ENCODE measurements at places on chromosomes 11 and 22. TPM values are rescaled to one million over a fixed set of nuclear protein-coding genes. Genes with fewer than 3 reads are reported as not detected.

The ACER3 gene
- 12.4 TPM for total RNA-seq

The RIBC2 gene
- total RNA-seq = not detected

The MEN1 gene
- total RNA-seq = 8.3 TPM

The DUSP8 gene
- total RNA-seq = 0.26 TPM

The OR5P2 gene
- total RNA-seq = not detected

The HTR3B gene
- total RNA-seq = not detected

The AHNAK gene
- 607 TPM for total RNA-seq

The MMP11 gene
- 0.53 TPM for total RNA-seq

- DNase-seq = no peak
Measured at GRCh38 chr11:125257190-125257579, 92.6 kb downstream of the PKNOX2 start.

GRCh38 chr11:78251083-78251775 is 62.5 kb downstream of the USP35 start:
- no peak for DNase-seq

- DNase-seq = no peak
Measured at GRCh38 chr11:110564676-110565356, 135.1 kb downstream of the FDX1 start.

GRCh38 chr11:46554213-46555147 is 39.3 kb downstream of the AMBRA1 start:
- DNase-seq = peak; percentile 93

GRCh38 chr22:49015459-49015858 is 812.2 kb downstream of the BRD1 start:
- no peak for DNase-seq

- no peak for DNase-seq
Measured at GRCh38 chr11:66265531-66266377, 2.7 kb upstream of the RAB1B start.

DNA sequence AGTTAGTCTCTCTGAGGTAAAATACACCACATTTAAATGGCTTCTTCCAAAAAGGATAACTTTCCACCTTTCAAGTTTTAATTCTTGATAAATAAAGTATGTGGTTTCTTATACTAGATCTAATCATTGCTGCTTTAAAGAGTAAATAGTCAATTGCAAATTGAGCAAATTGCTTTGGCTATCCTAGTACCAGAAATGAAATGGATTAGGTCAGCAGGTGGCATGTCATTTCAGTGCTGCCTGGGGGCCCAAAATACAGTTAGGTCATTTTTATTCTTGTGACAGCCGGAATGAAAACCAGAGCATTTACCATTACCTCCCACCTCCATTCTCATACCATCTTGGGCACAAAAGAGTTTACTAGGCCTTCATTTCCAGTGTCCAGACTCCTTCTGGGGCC is 70.2 kb downstream of the PHF21A start:
- no peak for DNase-seq

DNA sequence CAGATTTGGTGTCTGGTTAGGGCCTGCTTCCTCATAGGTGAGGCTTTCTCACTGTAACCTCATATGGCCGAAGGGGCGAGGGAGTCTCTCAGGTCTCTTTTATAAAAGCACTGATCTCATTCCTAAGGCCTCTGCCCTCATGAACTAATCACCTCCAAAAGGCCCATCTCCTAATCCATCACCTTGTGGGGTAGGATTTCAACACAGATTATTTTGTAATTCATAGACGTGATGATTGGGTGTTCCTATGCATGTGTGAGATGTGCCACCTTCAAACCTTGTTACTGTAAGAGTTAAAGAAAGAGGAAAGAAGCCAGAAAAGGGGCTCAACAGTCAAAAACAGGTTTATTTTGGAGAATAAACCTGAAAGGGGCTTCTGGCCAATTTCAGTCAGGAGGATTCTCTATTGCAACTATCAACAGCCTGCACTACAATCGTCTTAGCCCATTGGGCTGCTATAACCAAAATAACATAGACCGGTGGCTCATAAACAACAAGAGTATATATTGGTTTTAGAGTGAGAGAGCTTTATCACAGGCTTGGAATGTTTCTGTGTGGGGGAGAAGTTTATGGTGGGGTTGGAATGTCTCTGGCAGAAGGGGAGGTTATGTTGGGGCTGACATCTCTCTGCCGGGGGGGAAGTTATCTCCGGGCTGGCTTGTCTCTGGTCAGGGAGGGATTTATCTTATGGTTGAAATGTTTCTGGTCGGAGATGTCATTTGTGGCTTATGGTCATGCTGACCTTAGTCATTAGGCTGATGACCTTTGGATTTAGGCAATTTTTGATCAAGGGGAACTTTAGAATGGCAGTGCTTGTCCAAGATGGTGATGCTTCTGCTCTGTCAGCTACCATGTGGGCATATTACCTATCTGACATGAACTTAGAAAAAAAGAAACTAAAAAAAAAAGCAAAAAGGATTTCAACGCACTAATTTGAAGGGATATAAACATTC is 35.1 kb downstream of the CSF2RB start:
- DNase-seq = no peak

GRCh38 chr11:69915501-69916250 is 96.5 kb upstream of the FGF3 start:
- peak; percentile 22 for DNase-seq

DNA sequence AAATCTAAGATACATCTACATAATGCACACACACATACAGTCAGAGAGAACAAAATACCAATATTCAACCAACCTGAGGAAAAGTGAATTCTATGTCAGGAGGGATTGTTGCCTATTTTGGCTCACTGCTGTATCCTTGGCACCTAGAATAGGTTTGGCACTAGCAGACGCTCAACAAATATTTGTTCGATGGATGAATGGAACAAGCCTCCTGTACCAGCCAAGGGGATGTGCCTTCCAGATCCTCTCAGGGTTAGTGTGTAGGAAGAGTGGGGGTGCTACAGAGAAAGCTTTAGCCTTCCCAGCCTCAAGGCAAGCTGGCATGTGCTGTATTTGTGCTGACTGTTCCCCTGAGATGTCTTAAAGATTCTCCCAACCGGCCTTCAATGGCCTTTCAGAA is 23.3 kb upstream of the POU2AF1 start:
- no peak for DNase-seq

- peak; percentile 35 for DNase-seq
Measured at GRCh38 chr11:69337211-69337721, 43.3 kb downstream of the MYEOV start.

DNA sequence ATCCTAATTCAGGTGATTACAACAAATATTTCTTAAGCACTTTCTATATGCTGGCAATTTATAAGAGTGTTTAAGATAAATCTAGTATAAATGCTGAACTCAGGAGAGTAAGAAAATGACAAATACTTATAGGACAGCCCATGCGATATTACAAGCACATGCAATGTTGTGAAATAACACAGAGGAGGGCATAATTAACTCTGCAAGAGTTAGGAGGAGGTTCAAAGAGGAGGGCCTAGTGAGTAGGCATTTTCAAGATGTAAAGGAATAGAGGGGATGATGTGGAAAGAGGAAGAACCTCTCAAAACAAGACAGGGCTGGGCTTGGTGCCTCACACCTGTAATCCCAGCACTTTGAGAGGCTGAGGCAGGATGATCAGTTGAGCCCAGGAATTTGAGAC is 37.1 kb upstream of the IL17RA start:
- no peak for DNase-seq

DNA sequence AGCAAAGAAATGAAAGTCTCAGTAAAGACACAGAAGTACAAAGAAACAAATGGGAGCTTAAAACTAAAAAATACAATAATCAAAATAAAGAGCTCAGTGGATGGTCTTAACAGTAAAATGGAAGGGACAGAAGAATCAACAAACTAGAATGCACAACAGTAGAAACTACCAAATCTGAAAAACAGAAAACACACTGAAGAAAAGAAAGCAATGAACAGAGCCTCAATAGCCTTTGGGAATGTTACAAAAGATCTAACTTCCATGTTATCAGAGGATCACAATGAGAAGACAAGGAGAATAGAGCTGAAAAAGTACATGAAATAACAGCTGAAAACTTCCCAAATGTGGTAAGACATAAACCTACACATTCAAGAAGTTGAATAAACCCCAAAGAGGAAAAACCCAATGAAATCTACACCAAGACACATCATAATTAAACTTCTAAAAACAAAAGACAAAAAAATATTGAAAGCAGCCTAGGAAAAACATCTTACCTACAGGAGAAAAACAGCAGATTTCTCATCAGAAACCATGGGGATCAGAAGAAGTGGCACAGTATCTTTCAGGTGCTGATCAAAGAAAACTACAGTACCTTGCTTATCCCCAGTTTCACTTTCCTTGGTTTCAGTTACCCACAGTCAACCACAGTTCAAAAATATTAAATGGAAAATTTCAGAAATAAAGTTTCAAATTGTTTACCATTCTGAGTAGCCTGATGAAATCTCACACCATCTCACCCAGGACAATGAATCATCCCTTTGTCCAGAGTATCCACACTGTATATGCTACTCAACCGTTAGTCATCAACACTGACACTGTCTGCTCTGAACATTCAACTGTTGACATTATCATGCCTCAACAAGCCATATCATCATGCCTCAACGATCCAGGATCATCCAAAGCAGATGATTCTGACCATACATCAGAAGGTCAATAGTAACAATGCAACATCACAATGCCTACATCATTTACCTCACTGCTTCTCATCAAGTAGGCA is 22.2 kb downstream of the RRAS2 start:
- peak; percentile 100 for DNase-seq

GRCh38 chr11:47352556-47352955 is at the start of gene MYBPC3:
Gene MYBPC3, minus strand, starts transcription at chr11:47352702. Its CDS starts 55 bp downstream, at chr11:47352647.
- no peak for DNase-seq

DNA sequence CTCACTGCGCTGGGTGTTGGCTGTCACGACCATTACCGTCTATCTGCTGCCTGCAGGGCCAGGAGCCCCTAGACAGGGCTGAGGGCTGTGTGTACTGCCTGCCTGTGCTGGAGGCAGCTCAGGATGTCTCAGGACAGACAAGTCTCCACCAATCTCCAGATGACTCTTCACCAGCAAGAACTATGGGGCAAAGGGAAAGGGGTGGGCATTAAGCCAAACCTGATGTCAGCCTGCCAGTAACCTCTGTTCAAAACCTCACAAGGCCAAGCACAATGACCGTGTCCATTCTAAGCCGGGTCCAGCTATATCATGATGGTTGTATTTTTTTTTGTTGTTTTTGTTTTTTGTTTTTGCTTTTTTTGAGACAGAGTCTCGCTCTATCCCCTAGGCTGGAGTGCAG is 31.6 kb downstream of the MAFF start:
- DNase-seq = peak; percentile 58

- DNase-seq = peak; percentile 46
Measured at GRCh38 chr11:64356498-64357411, 2.2 kb upstream of the RPS6KA4 start.

- DNase-seq = no peak
Measured at GRCh38 chr11:92154611-92155010, 70.0 kb upstream of the FAT3 start.

DNA sequence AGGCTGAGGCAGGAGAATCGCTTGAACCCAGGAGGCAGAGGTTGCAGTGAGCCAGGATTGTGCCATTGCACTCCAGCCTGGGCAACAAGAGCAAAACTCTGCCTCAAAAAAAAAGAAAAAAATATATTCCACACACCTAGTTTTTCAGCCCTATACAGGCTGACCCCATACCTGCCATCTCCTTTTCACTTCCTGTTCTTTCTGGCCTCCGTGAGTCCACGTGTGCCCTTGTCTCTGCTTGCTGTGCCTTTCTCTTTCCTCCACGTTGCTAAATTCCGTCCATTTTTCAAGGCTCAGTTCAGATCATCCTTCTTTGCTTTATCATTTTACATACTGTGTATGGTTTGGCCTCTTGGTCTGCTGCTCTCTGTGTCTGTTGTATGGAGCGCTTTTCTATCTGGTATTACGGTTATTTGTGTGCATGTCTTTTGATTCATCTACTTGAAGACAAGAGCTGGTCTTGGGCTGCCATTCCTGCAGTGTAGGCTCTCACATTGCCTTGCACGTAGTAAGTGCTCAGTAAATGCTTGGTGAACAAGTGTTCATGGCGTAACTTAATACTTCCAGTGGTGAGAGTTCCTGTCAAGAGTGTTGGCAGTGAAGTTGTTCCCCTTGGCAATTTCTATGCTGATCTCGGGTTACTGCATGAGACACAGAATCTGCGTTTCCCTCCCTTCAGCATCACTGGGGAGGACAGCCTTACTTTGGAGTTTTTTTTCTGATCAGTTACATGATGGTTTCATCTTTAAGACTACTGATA is 57.5 kb downstream of the PTPRJ start:
- no peak for DNase-seq

- DNase-seq = peak; percentile 95
Measured at GRCh38 chr11:67354075-67355022, 1.0 kb upstream of the POLD4 start.

- peak; percentile 62 for DNase-seq
Measured at GRCh38 chr11:112113539-112114457, 27.1 kb downstream of the SDHD start.

DNA sequence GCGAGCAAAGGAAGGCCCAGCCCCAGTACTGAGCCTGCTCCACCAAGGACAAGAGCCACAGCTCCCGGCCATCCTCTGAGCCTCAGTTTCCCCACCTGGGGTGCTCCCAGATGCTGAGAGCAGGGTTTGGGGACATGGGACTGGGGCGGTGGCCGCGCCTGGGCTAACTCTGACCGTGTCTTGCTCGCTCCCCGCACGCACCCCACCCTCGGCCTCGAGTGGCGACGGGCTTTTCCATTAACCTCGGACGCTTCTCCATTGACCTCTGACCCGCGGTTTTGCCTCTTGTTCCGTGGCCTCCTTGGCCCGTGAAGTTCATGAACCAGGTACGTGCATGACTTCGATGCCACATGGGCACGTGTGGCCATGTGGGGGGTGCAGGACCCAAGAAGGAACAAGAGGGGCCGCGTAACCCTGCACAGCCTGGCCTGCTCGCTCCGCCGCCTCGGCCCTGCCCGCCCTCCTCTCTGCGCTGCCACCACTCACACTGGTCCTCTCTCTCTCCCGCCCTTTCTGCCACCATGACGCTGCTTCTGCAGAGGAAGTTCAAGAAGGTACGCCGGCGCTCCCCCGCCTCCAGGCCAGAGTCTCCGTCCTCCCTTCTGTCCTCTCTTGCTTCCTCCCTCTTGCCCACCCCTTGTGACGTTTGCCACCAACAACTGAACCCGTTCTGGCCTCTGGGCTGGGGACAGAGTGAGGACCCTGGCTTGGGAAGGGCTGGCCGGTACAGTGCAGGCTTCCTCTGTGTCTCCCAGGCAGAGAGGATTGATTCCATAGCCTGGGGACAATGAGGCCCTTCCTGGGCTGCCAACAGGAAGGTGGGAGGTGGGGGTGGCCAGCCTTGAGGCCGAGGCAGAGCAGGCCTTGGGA is 6.9 kb downstream of the TNNT3 start:
- no peak for DNase-seq

GRCh38 chr22:33922349-33922681 is 2.0 kb upstream of the LARGE1 start:
- no peak for DNase-seq

DNA sequence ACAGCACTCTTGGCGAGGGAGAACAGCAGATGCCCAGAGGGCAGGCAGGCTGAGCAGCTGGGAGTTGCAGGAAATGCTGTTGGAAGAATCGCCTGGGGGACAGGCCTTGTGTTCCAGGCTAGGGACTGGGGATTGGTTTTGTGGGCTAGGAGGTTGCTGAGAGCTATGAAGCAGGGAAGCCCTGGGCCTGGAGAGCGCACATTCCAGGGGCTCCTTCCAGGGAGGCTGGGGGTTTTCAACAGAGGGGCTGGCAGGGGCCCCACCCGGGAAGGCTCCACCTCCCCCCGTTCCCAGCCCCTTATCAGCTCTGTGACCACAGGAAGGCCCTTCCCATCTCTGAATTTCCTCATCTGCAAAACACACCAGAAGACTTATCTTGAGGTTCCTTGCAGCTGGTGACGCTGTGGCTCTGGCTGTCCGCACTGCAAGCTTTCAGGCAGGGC is 21.7 kb downstream of the WNT11 start:
- DNase-seq = no peak

- DNase-seq = no peak
Measured at GRCh38 chr11:6055569-6055968, 25.0 kb upstream of the OR56A1 start.

- DNase-seq = no peak
Measured at GRCh38 chr11:6817694-6818093, 18.2 kb upstream of the OR6A2 start.

Data from bronchial epithelial cell (primary cell).